Stimulated activated CD8-positive, alpha-beta memory T cell treated with anti-CD3 and anti-CD28 coated beads, Interleukin-15, amount 100 ng/mL, for 24 hours (primary cell): ENCODE measurements at places on chromosomes 13 and 19.
A peak's percentile ranks its signal among the peaks of the same experiment; 100 is the strongest.

DNA sequence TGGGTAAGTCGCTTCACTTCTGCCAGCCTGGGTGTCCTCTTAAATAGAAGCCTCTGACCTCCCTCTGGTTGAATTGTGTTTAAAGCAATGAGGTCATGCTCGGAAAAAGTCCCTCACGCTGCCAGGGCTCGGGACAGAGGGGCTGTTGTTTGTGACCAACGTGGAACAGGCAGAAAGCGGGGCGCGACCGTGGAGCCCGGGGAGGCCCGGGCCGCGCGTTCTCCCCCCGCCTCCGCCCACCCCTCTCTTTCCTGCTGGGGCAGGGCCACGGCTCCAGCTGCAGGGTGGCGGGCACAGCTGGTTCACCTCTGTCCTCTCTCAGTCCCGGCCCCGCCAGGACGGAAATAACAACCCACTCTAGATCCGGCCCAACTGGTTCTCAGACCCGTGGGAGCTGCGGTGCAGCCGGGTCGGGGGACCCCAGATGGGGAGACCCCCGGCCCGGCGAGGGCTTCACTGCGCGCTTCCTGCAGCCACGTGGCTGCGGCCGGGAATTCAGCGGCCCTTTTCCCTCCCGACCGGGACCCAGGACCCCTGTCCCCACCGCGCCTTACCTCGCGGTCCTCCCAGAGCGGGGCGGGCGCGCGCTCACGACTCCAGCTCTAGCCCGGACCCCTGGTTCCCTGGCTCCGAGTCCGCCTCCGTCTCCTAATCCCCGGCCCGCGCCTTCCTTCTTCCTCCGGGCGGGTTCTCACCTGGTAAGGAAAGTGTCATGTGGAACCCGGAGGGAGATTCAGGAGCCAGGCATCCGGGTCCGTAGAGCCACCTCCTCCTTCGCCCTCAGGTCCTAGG, 1.9 kb downstream of the CDC42EP5 start:
- DNase-seq, result no peak

DNA sequence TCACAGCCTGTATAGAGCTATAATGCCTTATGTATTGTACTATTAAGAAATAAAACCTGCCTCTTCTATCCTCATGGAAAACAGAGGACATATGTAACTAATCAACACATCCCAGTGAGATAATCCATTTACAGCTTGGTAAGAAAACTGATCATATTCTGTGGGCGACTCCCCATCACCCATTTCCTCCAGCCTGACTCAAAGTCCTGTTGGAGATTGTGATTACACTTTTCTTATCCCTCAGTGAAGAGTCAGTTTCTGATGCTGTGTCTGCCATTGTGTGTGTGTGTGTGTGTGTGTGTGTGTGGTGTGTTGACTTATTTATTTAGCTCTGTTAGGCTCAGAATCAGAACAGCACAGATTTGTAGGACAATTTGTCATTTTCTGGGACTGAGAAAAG, 212.8 kb downstream of the FGF9 start:
- no peak for DNase-seq

DNA sequence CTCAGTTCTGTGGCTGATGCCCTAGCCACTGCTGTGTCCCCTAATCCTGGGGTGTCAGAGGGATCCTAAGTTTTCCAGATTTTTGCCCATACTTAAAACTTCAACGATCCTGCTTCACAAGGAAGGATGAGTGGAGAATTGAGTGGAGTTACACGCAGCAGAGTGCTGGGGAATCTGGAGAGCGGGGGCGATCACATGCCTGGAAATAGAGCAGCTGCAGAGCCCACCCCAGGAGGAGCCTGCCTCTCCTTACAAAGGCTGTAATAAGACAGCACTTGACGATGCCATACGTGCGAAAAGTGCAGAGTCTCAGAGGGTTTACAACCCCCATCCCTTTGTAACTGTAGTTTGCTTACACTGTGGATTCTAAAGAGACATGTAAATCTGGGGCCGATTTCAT, 40.6 kb downstream of the SUGP2 start:
- no peak for DNase-seq

GRCh38 chr13:24161010-24161775, 673 bp downstream of the SPATA13 start:
- DNase-seq, result peak; percentile 20

DNA sequence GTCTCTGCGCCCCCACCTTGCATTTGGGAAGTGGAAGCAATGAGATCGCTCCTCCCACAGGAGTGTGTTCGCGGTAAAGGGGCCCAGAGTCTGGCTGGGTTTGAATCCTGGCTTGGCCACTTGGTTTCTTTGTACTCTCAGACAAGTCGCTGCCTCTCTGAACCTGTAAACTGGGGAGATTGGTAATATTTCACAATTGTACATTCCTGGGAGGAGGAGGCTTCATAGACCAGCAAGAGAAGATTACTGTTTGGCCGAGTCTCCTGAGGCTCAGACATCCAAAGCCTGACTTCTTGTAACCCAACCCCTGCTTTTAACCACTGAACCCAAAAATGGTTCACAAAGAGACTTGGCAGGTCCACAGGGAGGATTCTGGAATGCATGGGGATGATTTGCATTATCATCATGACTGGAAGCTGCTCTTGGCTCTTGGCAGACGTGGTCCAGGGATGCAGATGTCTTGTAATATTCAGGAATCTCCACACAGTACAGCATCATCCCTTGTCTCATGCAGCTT, 13.6 kb upstream of the STRN4 start:
- no peak for DNase-seq

DNA sequence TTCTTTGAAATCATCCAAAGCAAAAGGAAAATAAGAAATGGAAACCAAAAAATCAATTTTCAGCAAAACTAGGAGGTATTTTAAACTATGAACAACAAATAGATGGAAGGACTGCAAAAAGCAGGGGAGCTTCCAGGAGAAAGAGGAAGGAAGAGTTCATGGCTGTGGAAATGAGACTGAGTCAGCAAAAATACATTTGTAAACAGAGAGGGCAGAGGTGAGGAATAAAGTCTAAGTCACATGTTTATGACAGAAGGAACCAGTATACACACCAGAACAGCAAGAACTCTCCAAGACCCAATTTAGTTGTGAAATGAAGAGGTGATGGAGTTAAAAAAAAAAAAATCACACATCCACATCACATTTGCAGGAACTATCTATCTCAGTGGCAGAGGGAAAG, 69.6 kb downstream of the RNASEH2B start:
- no peak for DNase-seq

- no peak for DNase-seq
Measured at GRCh38 chr19:33000510-33000909, 28.5 kb downstream of the FAAP24 start.

DNA sequence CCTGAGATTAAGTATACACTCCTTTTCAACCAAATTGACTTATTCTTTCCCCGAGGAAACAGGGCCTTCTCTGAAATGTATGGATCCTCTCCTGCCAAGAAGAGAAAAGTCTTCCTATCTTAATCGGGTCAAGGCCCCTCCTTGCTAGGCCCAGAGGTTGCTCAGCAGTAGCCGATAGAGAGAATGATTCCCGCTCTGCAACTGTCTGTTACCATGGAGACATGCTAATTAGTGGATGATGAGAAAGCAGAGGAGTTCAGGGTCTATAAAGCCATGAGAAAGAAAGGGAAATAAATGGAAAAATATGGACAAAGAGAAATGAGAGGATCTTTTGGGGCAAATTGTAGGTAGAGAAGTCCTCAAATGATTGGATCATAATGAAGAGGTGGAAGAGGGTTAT, 103.5 kb downstream of the POU4F1 start:
- DNase-seq, result no peak

DNA sequence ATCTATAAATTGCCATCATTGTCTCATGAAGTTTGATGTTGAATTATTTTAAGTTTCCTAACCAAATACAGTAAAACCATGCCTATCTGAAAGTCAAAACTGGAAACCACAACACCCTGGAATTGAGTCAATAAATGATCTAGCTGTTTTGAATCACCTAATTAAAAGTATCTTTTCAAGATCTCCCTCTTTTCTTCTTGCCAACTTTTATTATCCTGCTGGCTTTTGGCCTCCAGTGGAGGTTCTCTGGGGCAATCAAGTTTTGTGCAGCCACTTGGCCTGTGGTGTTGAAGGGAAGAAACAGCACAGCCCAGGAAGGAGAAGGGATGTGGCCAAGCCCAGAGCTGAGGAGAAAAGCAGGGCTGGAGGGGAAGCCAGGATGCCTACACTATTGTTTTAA, 255.4 kb downstream of the COG6 start:
- DNase-seq, result no peak

DNA sequence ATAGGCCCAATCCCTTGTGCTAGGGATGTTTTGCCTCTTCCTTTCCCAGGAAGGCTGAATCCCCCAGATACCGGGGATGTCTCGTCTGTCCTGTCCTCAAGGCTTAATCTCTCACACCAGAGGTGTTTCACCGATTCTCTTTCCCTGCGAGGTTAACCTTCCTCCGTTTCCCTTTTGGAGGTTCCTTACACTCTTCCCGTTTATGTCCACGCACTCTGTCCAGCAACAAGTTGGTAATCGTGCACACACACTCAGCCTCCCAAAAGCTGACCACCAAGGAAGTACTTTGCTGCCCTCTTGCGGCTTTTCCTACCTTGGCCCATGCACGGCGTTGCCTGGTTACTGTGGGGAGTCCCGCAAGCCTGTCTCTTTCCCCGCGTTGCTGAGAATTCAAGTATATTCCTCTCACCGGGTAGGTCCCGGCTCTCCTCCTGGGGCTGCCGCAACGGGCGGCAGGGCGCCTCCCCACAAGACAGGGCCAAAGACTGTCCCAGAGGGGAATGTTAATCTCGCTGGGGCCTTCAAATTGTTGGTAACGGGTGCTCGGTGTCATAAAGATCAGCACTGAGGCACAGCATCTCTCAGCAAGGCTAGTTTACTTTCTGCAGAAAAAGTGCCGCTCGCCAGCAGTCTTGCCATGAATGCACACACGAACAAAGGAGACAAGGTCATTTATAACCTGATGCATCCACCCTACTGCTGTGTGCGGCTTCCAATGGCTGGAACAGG, 36.7 kb upstream of the CD177 start:
- DNase-seq, result no peak

DNA sequence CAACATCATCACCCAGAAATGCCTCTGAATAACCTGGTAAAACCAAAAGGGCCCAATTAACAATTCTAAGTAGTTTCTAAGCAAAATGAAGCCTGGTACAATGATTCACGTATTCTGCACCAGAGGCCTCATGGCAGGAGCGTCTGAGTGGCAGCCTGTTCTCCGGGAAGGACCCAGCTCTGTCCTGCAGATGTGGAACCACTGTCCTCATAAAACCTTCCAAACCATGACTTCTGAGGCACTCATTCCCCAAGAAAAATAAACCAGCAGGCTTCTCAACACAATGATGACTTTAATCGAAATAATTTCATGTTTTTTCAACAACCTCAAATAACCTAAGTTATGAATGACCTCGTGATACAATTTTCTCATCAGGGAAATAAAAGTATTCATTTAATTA, 89.9 kb downstream of the STK24 start:
- DNase-seq, result no peak

DNA sequence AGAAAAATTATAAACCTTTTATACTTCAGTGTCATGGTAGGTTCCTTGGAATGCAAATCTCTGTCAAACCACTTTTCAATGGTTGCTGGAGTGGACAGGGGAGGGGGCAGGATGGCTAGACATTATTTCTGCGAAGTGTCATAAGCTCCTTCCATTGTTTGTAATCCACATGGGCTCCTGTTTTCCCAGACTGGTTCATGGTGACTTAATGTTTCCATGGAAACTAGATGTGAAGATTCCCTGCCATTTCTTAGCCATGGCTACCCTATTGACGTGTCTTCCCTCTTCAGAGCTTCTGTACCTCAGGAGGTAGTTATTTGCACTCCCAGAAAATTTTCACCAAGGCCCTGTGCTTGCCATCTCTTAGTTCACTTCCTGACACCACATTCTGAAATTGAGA, 95.3 kb downstream of the UFM1 start:
- no peak for DNase-seq

DNA sequence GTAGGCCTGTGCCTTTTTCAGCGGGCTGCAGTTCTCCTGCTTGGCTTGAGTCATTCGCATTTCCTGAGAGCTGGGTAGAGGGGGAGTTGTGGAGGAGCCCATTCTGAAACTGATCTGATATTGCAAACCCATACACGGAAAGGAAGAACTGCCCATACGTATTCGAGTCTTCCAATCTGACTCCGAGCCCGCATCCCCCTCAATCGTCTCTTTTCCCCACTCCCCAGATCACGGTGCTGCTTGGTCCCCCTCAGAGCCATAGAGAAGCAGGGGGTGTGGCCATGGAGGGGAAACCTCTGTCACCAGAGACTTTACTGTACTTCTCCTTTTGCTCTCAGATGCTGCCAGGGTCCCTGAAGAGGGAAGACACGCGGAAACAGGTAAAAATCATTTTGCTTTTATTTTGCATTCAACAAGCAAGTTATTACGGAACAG, at the start of gene CD22:
Gene CD22 (plus strand): TSS at position 337 of the 435 bp plus-strand sequence. CDS start 2,854 bp downstream, outside the sequence.
- DNase-seq, result no peak

GRCh38 chr13:80157261-80157932, 183.5 kb downstream of the SPRY2 start:
- DNase-seq, result no peak

DNA sequence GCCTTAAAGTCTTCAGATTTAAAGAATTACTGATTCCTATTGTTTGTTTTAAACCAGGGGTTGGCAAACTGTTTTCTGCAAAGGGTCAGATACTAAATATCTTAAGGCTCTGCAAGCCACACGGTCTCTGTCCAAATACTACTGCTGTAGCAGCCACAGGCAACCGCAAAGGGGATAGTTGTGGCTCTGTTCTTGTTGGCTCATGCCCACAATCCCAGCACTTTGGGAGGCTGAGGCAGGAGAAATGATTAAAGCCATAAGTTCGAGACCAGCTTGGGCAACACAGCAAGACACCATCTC, 22.4 kb downstream of the RANBP3 start:
- DNase-seq, result no peak

DNA sequence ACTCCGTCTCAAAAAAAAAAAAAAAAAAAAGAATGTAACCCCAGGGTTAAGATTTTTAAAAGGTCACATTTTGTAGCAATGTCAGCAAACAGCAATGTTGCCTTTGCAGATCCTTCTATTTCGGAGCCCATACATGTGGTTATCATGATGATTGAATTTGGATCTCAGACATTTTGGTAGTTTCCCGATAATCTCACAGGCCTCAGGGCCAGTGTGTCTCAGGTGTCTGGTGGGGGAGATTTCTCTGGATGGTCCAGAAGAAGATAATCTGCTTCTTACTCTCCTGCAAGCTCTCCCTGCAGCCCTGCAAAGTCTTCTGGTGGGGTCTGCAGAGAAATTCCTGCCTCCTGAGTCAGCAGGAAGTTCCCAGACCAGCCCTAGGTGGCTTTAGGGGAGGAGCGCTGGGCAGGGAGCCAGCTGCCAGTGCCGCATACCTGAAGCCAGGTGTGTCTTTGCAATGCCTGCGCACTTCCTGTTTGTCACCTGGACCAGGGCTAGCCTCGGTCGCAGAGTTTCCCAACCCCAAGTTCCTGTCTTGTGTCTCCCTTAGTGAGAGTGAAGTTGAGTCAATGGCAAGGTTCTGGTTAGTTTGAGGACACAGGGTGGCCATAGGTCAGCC, 1.4 kb downstream of the SH2D3A start:
- no peak for DNase-seq
